ENCODE measurements at places on chromosomes 11 and 22.

GRCh38 chr22:29065468-29066190 lies 4.0 kb upstream of the C22orf31 start:
- DNase-seq: no peak

- DNase-seq: no peak
These were observed 77.4 kb downstream of the RELT start for GRCh38 chr11:73453562-73453961.

DNA sequence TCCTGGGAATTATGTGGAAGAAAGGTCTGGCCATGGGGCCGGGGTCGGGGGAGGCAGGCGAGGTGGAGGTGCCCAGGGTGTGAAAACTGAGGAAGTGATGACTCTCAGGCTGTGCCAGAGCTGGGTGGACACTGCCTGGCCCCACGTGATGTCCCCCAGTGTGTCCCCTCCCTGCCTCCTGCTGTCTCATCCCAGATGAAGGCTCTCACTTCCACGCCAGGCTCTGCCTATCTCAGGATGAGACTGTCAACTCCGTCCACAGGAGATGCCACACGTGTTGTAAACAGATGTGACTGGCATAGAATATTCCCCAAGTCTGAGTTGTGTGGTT lies 51.4 kb downstream of the RPS6KA4 start:
- no peak for DNase-seq

DNA sequence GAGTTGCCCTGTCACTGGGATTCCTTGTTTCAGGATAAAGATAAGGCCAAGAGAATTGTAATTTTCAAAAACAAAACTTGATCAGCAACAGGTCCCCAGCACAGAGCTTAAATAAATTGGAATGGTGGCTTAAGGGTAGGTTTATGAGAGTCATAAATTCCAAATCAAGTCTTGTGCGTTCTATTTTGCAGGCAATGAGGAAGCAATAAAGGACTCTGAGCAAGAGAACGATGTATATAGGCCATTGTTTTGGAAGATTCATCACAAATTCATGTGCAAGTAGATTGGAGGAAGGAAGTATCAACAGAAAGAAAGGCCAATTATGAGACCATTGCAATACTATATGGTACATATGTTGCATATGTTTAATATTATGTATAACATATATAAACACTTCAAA lies 65.7 kb upstream of the PGR start:
- DNase-seq: no peak

GRCh38 chr22:37244922-37245722 lies 1.1 kb upstream of the RAC2 start:
- DNase-seq: no peak

DNA sequence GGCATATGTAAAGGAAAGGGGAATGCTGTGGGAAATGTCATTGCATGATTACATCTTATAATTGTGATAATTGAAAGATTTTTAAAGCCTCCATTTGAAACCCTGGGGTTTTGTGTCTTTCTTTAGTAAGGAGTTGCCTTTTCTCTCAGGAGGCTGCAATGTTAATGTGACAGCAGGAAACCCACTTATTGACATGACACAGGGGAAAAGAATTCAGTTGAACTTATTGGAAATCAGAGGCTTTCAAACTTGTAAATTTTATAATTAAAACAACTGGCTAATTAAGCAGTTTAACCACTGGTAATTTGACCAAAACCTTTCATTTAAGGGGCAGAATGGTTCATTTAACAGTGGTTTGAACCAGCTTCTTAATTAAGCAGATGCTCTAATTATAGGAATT lies 31.2 kb downstream of the MRPL48 start:
- no peak for DNase-seq

- no peak for DNase-seq
These were observed 9.5 kb upstream of the LTO1 start for GRCh38 chr11:69684651-69685050.

DNA sequence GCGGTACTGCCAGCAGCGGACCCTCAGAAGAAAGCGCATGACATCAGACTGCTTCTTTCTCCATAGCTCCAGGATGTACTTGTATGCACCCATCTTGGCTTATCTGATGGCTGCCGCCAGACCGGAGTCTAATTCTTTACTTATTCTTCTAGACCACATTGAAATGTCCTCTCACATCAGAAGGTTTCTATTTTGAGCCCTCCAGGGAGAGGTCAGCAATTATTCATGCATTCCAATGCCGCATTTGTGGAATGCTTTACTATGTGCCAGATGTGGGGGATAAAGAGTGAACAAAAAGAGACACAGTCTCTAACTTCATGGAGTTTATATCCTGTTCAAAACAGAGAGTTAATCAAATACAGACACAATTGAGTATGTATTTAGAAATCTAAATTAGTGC lies 230.1 kb downstream of the MIAT start:
- no peak for DNase-seq

GRCh38 chr11:833114-833791 lies 501 bp downstream of the CD151 start:
- no peak for DNase-seq

DNA sequence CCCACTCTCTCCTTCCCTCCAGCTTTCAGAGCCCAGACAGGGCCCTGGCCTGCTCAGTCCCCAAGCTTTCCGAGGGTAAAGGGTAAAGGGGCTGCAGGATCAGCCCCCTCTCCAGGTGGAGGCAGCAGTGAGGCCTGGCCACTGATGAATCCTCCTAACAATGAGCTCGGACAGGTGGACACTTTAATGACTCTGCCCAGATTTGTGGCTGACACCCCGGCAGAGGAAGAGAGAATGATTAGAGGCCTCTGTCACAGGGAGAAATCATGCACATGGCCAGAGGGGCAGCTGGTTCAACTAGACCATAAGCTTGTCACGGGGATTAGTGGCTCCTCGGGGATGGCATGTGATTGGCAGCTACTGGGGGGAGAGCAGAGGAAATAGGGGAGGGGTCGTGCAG lies 587.5 kb upstream of the B3GAT1 start:
- no peak for DNase-seq

GRCh38 chr11:131510662-131511061 lies 140.2 kb downstream of the NTM start:
- no peak for DNase-seq

GRCh38 chr22:31288496-31289240 lies 3.6 kb downstream of the PIK3IP1 start:
- DNase-seq: no peak

- no peak for DNase-seq
These were observed 64.4 kb downstream of the PRDM11 start for GRCh38 chr11:45210846-45211245.

- DNase-seq: no peak
These were observed 43.9 kb upstream of the LRRC32 start for GRCh38 chr11:76714493-76714892.

GRCh38 chr11:78767027-78767932 lies 192.6 kb upstream of the NARS2 start:
- no peak for DNase-seq

GRCh38 chr11:6438979-6439571 lies 1.7 kb downstream of the HPX start:
- no peak for DNase-seq

DNA sequence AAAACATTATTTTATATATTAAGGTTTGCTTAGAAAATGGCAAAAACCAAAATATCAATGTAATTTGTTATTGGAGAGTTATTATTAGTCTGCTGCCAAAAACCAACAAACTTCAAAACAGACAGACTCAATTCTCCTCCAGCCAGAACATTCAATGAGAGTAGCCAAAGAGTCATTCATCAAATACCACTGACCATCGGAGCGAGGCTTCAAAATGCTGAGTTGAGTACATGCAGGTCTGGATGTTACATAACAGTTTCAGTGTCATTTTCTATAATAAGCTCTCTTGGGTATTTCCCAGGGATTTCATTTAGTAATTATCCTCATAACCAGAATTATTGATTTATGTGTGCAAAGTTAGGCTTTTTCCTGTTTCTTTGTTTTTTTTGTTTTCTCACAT lies 42.6 kb downstream of the CHST1 start:
- DNase-seq: no peak

GRCh38 chr11:72139500-72139899 lies 4.0 kb downstream of the FOLR3 start:
- no peak for DNase-seq

- no peak for DNase-seq
These were observed 10.6 kb upstream of the SPI1 start for GRCh38 chr11:47388697-47389576.

- no peak for DNase-seq
These were observed 101.8 kb downstream of the NAV2 start for GRCh38 chr11:19814421-19814820.

DNA sequence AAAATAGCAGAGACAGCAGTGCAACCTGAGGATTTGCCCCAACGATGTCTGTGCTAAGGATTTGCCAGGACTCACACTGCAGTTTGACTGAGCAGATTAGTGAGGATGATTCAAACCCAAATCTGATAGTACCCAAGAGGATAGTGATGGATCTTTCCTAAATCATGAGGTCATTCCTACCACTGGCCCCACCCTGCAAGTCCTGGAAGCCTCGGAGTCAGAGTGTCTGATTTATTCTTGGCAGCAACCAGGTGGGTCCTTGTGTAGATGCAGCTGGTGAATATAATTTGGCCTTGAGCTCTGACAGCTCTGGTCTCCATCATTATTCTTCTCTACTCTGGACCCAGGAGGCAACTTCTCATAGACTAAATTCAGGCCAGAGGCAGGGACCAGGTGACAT lies 179.3 kb upstream of the RAG2 start:
- no peak for DNase-seq

DNA sequence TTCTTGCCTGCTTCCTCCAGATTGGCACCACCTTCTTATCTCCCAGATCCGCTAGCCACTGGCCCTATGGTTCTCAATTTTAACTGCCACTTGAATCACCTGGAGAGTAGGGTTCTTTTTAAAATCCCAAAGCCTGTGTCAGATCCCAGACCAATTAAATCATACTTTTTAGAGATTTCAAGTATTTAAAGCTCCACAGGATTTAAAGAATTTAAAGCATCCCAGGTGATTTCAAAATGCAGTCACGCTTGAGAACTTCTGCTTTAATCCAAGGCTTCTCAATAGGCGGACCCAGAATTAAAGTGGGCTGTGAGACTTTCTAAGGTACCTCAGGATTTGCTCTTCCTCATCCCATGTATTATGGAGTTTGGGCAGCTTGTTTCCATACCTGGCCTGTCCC lies 400.0 kb downstream of the SOX6 start:
- DNase-seq: no peak

DNA sequence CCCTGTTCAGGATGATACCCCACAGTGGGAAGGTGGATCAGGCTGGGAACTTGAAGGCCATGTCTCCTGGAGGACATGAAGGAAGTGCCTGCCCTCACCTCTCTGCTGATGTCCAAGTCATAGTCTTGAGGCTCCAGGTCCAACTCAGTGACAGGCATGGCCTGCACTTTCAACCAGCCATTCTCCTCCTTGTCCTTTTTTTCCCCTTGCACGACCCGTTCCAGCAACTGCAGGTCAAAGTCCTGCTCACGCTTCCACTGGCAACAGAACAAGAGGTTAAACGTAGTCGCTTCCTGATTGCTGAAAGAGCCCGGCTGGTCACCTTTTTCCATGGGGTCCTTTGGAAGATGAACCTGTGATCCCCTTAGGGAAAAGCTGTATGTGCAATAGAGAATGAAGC lies 47.7 kb downstream of the C11orf58 start:
- no peak for DNase-seq

GRCh38 chr11:13850231-13851005 lies 112.1 kb upstream of the SPON1 start:
- no peak for DNase-seq

Measured in activated CD4-positive, alpha-beta T cell treated with anti-CD3 and anti-CD28 coated beads, Interleukin-2, amount 50 U/mL, for 24 hours (primary cell).